ENCODE measurements at places on chromosomes 7 and 10.

- DNase-seq = no peak
Measured at GRCh38 chr7:92815412-92815811, 21.0 kb downstream of the CDK6 start.

DNA sequence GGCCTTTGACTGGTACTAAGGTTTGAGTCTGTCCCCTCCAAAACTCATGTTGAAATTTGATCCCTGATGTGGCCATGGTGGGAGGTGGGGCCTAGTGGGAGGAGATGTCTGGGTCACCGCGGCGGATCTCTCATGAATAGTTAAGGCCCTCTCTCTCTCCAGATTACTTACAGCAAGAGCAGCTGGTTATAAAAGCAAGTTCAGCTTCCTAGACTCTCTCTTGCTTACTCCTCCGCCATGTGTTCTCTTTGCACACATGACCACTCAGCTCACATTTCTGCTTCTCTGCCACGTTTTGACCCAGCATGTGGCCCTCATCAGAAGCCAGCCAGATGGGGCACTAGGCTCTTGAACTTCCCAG lies 29.9 kb upstream of the ZMIZ1 start:
- DNase-seq = no peak

GRCh38 chr7:90804370-90804769 lies 208.2 kb downstream of the CDK14 start:
- no peak for DNase-seq

- no peak for DNase-seq
Measured at GRCh38 chr10:11403116-11403515, 208.3 kb downstream of the USP6NL start.

GRCh38 chr10:23344241-23344841 lies at the start of gene C10orf67:
C10orf67 (minus strand) TSS chr10:23344797; CDS start chr10:23344774, 23 bp downstream.
- DNase-seq = no peak

DNA sequence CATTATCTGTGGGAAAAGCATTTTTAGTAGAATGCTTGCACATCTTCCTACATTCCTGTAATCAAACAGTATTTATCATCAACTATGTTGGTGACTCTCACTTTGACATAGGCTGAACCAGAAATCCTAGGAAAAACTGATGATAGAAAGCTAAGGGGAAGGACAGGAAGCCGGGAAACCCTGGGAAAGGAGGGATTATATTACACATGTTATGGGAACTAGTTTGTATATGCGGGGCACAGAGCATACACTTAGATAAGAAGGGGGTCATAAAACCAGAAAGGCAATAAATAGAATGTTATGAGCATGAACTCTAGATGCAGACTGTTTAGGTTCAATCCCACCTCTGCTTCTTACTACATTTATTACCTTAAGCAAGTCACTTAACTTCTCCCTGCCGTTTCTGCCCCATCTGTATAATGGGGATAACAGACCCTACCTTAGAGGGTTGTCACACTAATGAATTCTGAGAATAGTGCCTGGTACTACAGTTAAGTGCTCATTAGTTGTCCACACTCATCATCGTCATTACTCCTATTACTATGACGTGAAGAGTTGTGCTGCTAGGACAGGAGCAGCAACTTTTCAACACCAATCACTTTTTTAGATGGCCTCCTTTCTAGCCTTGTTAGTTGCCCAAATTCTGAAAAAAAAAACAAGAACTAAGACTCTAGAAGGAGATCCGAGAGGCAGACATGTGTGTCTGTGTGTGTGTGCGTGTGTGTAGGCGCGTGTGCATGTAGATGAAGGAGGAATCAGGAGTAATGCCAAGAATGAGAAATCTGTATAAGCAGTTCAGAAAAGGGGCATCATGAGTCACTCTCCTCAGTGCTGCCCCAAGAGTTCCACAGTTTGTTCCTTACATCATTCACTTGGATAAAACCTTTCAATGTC lies 52.2 kb downstream of the KMT2C start:
- DNase-seq = peak; percentile 63

GRCh38 chr7:5827755-5828154 lies 46.3 kb upstream of the RNF216 start:
- DNase-seq = no peak

DNA sequence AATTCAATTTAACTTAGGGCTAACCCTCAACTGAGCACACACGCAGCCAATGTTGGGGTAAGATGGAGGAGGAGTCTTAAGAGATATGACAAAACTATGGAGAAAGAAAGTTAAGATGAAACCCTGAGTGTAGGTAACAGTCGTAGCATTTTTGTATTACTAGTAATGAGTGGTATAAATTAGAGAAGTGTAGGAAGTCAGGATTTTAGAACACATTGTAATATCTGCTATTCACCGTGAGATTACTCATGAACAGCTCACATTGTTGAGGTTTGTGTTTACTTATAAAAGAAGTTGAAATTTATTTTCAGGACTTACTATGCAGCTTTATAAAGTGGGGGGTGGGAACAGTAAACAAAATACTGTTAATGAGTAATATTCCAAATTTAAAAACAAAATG lies 107.2 kb downstream of the ARHGAP21 start:
- DNase-seq = no peak

DNA sequence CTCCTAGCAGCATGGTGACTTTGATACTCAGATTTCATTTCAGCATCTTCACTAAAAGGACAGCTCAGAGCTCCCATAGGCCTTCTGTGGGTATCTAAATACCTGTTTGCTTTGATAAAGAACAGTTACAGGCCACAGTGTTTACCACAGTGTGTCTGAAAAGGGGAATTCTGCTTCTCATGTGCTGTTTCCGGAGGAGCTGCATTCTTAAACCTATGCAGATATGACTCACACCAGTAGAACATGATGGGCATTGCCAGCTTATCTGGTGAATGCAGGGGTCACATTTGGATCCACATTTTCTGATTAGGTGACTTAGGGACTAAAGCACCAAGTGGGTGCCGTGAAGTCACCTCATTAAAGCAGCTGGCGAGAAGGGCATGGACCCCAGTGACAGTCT lies 52.6 kb downstream of the TRRAP start:
- no peak for DNase-seq

- no peak for DNase-seq
Measured at GRCh38 chr7:32489788-32490126, 423 bp downstream of the LSM5 start.

GRCh38 chr7:23387583-23387982 lies 82.7 kb downstream of the IGF2BP3 start:
- no peak for DNase-seq

- DNase-seq = no peak
Measured at GRCh38 chr7:50463035-50463434, 12.9 kb upstream of the FIGNL1 start.

DNA sequence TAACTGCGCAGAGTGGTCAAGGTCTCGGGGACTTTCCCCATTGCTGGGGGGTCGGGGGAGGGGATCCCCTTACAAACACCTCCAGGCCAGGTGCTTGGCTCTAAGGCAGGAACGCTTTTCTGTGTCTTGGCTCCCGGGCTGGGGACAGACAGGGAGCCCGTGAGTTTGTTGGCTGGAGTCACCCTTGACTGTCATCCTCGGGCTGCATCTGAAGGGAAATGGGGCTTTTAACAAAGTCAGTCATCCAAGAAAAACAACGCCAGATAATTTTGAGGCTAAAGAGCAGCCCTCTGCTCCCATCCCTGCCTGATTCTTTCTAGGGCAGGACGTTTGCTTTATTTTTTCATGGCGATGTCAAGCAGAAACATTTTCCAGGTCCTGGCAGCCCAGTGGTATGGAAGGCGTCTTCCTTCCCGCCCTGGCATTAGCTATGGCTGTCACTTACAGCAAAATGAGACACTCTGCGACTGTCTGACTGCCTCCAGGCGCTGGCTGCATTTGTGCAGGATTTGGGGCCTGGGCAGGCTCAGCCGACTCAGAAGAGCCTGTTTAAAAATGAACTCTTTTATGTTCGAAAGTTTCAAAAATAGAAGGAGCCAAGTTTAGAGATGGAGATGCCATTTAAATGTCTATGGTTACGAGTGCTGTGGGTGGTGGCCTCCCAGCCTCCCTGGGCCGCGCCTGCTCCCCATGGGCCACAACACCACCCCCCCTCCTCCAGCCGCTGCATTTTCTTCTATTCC lies 54.7 kb upstream of the TNS3 start:
- DNase-seq = no peak

GRCh38 chr7:158024351-158024715 lies 563.3 kb downstream of the PTPRN2 start:
- DNase-seq = no peak

- DNase-seq = no peak
Measured at GRCh38 chr7:6164010-6164409, 108.4 kb downstream of the CYTH3 start.

DNA sequence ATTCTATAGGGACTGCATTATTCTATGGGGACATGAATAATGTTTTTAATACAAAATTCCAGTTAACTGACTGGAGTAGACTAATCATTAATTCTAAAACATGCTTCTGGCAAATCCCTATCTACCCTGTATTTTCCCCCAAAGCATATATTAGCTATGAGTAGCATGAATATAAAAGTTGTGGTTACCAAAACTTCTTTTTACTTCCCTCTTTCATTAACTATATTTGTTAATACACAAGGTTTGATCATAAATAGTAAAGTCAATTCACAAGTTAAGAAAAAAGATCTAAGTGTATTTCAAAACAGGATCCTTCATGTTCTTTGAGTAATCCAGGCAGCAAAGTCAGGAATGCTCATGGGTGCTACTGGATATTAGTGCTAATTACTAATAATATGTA lies 2.9 kb upstream of the RALA start:
- DNase-seq = no peak

DNA sequence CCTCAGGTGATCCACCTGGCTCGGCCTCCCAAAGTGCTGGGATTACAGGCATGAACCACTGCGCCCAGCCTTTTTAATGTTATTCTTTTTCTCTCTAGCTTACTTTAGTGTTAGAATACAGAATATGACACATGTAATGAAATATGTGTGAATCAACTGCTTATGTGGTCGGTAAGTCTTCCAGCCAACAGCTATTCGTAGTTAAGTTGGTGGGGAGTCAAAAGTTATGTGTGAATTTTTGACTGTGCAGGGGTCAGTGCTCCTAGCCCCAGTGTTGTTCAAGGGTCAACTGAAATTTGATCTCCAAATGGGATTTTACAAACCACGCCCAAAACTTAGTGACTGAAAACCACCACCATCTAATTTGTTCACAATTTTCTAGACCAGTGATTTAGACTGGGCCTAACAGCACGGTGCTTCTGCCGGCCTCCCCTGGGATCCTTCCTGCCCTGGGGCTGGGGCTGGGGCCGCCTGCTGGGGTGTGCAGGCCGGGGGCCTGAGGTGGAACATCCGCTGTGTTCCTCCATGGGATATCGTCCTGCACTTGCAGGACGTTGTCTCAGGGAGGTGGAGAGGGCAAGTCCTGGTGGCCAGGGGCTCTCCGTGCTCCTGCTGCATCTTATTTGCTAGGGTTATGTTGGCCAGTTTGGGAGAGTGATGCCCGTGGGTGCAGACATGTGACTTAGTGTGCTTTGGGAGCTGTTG lies 24.5 kb upstream of the GRB10 start:
- no peak for DNase-seq

- no peak for DNase-seq
Measured at GRCh38 chr7:98869597-98870120, at the start of gene TMEM130. TMEM130 (minus strand) TSS chr7:98870014; CDS start chr7:98869861, 153 bp downstream.

DNA sequence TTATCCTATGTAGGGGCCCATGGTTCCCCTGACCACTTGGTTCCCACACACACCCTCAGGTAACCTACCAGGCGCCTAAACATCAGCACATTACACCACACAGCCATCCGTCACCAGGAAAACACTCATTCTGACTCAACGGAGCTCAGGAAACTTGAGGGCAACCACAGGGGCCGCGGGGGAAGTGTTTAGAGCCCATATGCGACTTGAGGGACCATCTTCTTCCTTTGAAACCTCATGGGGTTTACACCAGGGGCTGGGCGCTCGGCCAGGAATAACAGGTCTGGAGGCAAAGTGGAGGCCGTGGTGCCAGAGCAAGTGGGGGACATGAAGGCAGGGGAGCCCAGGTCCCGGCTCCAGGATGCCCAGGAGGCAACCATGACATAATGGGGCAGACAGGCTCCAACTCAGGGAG lies 1.5 kb downstream of the STX1A start:
- peak; percentile 65 for DNase-seq

DNA sequence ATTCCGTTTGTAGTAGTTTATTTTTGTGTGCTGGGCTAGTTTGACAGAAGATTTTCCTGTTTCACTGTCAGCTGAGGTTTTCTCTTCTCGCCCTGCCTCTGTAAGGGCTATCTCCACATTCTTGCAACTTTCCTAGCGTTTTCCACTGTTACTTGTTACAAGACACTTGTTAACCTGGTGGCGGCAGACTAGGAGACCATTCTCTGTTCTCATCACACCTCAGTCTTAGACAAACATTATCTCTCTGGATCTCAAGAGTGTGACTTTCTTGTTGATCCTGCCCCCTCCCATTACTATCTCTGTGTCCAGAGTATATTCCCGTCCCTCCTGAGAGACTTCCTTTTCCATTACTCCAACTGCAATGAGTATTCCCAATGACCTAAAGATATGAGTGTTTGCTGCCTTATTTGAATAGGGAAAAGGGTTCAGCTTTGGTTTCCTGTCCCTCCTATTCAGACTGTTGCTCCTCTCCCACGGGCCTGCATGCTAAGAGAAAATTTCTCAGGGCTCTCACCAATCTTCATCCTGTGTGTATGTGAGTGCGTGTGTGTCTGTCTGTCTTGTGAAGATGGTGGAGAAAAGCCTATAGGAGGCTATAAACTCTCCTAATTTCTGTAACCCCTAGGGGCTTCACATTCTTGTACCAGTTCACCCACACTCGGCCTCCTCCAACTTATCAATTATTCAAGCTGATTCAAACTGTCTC lies 722.4 kb upstream of the POT1 start:
- no peak for DNase-seq

GRCh38 chr10:14381475-14381874 lies 50.8 kb upstream of the FRMD4A start:
- no peak for DNase-seq

GRCh38 chr7:136009488-136010079 lies 32.4 kb upstream of the MTPN start:
- no peak for DNase-seq

- peak; percentile 82 for DNase-seq
Measured at GRCh38 chr7:106770191-106770590, 94.9 kb upstream of the PIK3CG start.

DNA sequence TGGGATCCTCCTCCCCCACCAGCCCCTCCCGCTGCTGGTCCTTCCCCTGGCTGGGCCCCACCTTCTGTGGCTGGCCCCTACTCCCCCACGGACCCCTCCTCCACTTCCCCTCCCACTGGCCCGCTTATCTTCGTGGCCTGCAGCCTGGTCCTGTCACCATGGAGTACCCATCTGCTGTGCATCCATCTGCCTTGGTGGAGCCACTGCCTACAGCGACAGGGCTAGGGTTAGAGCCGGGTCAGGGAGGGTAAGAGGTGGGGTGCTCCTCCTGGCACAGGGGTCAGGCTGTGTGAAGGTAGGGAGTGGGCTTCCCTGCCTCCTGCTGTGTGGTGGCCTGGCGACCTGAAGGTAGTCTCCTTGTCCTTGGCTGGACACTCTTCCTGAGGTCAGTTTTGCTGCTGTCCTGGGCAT lies 5.2 kb downstream of the ADCY1 start:
- no peak for DNase-seq

DNA sequence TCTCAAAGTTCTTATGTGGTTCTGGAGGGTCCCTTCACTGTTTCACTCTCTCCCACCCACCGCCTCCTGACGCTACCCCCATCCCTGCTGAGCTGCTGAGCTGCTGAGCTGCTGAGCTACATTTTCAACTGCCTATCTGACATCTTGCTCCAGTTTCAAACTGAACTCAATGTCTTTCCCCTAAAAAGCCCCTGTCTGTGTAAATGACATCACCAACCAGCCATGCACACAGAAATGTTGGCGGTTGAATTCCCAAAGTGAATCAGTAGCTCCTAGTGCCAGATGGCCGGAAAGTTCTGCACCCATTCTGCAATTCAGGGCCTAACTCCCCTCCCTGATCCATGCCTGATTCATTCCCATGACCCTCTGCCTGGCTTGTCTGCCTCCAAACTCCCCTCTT lies 71.2 kb downstream of the WNT2 start:
- peak; percentile 80 for DNase-seq

- no peak for DNase-seq
Measured at GRCh38 chr7:47183862-47184590, 397.9 kb downstream of the TNS3 start.

Data from AG04449 (cell line).